ENCODE measurements at places on chromosomes 2 and 18. TPM values are rescaled to one million over a fixed set of nuclear protein-coding genes. Genes with fewer than 3 reads are reported as not detected.

OSBPL6 gene
- total RNA-seq, result 3.9 TPM

- no peak for DNase-seq
These were observed 381.6 kb upstream of the ID2 start for GRCh38 chr2:8300216-8300615.

UPP2 gene
- not detected for total RNA-seq

ERMN gene
- not detected for total RNA-seq

DNA sequence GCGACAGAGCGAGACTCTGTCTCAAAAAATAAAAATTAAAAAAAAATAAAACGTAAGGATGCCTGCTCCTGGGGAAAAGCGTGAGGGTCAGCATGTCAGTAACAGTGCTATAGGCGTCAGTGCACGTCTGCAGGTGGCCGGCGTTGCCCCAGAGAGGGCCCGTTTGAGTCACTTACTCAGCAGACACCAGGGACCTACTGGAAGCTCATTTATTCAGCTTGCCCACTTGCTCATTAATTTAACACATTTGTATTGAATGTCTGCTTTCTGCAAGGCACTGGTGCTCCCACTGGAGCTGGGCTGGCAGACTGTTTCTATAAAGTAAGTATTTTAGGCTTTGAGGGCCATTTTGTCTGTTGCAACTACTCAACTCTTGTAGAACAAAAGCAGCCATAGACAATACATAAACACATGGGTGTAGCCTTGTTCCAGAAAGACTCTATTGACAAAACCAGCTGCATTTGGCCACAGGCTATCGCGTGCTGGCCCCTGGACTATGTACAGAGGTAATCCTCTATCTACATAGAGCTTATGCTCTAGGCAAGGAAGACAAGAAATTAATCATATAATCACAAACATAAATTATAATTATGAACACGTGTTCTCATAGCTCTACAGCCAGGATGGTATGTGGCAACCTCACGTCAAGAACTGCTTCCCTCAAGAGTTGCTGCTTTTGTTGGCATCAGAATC lies 73.2 kb downstream of the KLHL29 start:
- DNase-seq, result no peak

GRCh38 chr2:40543381-40543780 lies 91.5 kb upstream of the SLC8A1 start:
- DNase-seq, result no peak

- DNase-seq, result no peak
These were observed 50.1 kb downstream of the MBP start for GRCh38 chr18:77082316-77082955.

- peak; percentile 61 for DNase-seq
These were observed 8.2 kb upstream of the TMEM182 start for GRCh38 chr2:102753563-102754159.

- peak; percentile 81 for DNase-seq
These were observed 1.7 kb downstream of the RNU4ATAC start for GRCh38 chr2:121532347-121532766.

POTEI gene
- under 0.01 TPM for total RNA-seq

KIF1A gene
- total RNA-seq, result not detected

DNA sequence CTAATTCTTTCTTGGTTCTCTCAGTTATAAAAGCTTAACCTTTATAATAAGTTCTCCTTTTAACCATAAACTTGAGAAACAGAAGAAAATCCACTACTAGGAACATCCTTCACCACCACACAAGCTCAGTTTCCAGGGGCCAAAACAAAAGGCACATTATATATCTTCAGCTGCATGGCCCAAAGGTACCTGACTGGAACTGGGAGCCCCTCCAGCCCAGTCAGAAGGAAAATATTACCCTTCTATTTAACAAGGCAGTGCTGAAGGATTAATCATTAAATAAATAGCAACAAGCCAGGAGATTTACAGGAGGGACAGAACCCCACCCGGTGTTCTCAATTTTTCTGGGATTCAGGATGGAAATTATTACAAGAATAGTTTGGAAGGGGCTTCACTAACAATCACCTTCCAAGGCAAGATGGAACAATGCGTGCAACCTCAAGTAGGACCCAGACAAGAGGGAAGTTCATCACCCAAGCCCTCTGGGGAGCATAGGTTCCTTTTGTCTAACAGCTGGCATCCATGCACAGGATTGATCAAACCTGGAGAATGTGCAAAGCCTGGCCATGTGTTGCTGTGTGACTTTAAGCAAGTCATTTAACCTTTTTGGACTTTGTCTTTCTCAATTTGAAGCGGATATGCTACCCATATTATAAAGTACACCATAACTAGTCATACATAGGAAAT lies 159.6 kb upstream of the SETBP1 start:
- DNase-seq, result no peak

DNA sequence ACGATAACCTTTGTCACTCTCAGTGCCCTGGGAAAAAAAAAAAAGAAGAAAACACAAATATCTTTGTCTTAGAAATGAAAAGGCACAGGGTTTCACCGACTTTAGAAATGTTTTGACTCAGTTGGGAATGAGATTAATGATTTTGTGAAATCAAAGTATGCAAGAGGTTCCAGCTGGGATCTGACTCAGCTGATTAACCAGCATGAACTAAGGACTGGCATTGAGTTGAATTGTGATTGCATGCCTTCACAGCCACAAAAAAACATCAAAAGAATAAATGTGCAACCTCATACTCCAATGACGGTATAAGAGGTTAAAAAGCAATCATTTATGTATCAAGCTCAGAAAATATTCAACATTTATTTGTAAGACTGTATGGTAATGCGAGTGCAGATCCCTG lies 566.6 kb upstream of the DSEL start:
- DNase-seq, result peak; percentile 38

GRCh38 chr2:211367293-211367692 lies 810.9 kb downstream of the CPS1 start:
- no peak for DNase-seq

HSPE1 gene
- total RNA-seq, result 34.1 TPM

- no peak for DNase-seq
These were observed 4.3 kb downstream of the SOCS6 start for GRCh38 chr18:70293166-70293565.

- no peak for DNase-seq
These were observed 94.7 kb downstream of the ANKRD44 start for GRCh38 chr2:197215748-197216360.

HRH4 gene
- total RNA-seq, result not detected

- no peak for DNase-seq
These were observed 26.6 kb downstream of the SERTAD2 start for GRCh38 chr2:64626963-64627760.

KIF5C gene
- total RNA-seq, result under 0.01 TPM

- no peak for DNase-seq
These were observed 44.7 kb upstream of the INHBB start for GRCh38 chr2:120301284-120301683.

NFU1 gene
- 56.4 TPM for total RNA-seq

DNA sequence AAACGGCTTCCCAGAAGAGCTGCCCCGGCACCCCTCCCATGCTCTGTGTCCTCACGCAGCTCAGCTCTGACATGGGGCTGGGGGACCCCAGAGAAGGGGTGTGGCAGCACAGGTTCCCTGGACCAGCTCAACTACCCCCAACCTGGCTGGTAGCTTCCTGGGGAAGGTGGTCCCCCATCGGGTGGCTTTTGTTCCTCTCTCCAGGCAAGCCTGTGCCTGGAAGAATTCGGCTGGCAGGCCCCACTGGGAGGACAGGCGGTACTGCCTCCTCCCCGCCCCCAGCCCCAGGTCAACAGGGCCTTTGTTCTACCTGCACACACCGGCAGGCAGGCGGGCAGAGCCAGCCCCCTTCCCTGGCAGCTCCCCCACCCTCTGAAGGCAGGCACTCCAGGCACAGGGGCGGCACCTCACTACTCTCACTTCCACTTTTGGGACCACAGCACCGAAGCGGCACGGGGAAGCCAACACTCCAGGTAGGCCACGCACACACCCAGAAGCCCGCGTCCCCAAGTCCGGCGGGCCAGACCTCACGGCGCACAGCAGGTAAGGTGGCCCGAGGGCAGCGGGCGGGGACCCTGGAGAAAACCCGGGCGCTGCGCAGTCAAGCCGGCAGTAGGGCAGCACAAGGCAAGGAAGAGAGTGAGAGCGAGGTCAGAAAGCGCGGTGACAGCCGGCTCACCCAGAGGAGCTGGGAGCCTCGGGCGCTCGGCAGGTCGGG lies 1.3 kb downstream of the HS6ST1 start:
- no peak for DNase-seq

DNA sequence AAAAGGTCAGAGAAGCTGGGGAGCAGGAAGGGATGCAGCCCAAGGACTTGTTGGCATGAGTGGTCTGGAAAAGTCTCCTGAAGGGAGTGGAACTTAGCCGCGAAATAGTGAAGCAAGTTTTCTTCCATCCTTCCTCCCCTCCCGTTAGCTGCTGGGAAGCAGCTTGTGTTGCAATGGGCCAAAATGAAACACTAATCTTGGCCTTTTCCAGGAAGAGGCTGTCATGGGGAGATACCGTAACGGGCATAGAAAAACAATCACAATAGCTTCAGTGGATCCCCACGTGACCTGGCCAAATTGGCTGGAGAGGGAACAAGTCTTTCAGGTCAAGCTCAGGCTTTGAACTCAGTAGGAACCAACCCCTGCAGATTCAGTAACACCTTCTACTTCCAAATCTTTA lies 49.3 kb downstream of the SEMA4F start:
- peak; percentile 71 for DNase-seq

DNA sequence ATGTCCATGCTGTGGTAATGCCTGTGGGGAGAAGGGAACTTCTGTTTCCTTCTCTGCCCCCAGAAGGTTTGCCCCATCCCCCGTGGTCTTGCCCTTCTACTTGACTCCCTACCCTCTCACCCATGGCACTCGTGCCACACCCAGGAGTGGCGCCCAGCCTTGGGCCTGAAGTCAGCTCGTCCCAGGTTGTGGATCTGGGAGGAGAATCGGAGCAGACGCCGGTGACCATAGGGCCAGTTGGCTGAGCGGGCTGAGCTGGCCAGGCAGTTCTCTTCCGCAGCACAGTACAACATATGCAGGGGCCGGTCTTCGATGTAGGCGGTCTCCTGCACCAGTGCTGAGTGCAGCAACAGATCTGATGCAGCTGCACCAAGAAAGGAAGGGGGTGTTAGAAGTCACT lies 4.7 kb downstream of the HTRA2 start:
- DNase-seq, result no peak

DNA sequence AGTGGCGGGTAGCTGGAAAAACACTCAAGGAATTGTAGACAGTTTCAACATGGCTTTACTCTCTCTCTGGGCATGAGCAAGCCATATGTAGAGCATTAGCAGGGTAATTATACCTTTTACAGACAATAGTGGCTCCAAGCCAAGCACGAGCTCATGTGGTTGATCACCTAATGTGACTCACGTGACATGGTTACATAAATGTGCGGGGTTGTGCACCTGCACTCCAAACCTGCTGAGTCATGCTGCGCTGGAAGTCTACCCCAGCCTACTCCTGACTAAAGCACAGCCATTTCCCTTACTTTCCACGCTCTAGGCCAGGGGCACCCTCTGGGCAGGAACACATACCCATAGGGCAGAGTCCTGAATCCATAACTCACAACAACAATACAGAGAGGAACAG lies 232.8 kb downstream of the MBD5 start:
- DNase-seq, result no peak

DNA sequence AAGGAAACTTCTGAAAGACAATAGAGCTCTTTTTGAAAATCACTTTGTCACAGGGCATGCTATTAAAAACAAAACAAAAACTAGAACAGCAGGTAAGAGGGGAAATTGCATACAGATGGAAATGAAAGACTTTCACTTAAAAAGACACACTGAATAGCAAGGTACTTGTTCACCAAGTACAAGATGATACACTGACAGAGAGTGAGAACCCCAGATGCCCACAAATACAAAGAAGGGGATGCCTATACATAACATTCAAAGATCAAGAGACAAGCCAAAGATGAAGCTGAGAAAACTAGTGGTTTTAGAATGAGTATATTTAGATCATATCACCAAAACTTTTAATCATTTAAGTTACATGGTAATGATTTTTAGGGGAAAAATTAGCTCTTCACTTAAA lies 60.7 kb downstream of the ASXL2 start:
- DNase-seq, result no peak

DNA sequence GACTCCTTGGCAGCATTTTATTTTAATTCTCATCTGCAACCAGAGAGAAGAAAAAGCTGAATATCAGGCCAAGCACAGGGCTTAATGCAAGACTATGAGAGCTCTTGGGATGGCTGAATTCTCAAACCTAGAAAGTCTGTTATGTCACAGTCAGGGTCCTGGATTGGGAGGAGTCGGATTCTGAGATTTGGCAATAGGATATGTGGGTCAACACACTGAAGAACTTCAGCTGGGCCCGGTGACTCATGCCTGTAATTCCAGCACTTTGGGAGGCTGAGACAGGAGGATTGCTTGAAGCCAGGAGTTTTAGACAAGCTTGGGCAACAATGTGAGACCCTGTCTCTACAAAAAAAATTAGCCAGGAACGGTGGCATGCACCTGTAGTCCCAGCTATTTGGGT lies 102.4 kb downstream of the COL3A1 start:
- DNase-seq, result peak; percentile 64

- peak; percentile 47 for DNase-seq
These were observed 66.8 kb downstream of the XDH start for GRCh38 chr2:31347750-31348149.

DNA sequence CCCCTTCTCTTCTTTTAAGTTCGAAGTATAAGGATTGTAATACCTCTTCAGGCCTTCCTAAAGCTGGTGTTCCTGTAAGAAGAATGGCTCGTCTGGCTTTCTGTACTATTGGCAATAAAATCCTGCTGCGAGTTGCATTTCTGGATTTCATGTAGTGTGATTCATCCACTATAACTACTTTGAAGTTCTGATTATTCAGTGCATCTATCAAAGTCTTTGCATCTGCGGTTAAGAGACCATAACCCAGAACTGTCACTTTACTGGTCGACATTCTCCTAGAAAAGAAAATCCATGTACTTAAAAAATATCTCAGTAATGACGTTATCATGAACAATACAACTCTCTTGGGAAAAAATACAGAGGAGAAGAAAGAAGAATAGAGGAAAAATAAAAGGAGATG lies 181.1 kb downstream of the ZRANB3 start:
- no peak for DNase-seq

DNA sequence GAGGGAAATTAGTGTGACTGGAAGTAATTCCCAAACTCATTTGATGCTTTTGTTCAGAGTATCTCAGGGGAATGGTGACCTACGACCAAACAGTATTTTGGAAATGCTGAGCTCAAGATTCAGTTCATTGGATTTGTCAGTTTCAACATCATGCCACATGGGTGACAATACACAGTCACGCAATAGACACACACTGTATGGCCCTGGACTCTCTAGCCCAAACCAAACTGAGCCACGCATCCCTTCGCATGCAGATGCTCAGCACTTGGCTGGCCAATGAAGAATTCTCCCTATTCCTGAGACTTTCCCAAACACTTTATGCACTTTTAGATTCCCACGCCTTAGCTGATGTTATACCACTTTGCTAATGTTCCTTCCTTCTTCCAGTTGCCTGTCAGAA lies 10.0 kb downstream of the PDE1A start:
- no peak for DNase-seq

- DNase-seq, result no peak
These were observed 139.3 kb downstream of the ASXL3 start for GRCh38 chr18:33717339-33717738.

DNA sequence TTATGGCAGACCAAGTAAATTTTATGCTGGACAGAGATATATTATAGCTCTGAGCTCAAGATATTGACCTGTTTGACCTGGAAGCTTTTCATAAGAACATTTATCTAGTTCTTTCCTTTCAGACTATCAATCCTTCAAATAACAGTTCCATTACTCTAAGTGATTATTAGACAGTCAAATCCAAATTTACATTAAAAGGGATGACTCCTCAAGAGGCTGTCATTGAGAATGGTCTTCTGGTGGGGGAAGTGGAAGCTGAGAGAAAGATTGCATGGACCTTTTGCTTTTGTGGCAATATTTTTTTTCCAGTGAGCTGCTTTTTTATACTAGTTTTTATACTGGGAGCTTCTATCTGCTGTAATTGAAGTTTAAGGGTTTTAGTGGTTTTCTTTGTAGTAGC lies 14.9 kb upstream of the SERPINB12 start:
- DNase-seq, result no peak
